ENCODE measurements at places on chromosomes 3 and 15.

- DNase-seq = no peak
Observed at GRCh38 chr15:38610748-38611147, 46.1 kb upstream of the RASGRP1 start.

DNA sequence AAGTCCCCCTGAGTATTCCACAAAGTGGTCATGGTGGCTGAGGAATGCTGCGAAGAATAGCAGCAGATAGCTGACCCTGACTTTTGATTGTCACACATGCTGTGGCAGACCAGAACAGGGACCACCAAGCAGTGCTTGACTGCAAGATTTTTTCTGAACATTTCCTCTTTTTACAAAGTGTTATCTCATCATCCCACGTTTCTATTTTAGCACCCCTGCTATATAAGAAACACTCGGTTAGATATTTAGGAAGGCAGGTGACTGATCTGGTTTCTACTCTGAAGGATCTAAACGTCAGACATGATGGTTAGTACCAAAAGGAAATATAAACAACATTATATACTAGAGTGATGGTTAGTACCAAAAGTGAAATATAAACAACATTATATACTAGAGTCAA, 9.1 kb downstream of the SLC25A26 start:
- no peak for DNase-seq

DNA sequence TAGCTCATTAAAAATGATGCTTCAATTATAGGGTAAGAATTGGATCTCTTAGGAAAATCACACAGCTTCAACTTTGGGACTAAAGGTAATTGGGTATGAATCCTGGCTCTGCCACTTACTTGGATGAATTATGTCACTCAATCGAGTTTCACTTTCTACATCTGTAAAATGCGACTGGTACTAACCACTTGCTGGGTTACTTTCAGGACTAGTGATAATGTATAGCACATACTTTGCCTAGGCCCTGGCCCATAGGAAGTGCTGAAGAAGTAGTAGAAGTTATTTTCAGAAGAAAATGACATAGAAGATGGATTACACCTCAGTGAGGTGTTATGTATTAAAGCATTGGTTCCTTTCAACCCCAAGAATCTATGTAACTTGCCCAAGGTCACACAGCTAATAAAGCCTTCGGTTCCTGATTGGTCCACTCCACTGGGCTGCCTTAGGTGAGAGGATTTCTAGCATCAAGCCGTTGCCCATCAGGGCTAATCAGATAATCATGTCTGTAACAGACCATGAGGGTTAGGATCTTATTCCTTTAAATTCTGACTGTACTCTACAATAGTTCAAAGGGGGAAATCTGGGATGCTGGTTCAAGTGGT, 29.4 kb upstream of the AP4E1 start:
- DNase-seq = no peak

DNA sequence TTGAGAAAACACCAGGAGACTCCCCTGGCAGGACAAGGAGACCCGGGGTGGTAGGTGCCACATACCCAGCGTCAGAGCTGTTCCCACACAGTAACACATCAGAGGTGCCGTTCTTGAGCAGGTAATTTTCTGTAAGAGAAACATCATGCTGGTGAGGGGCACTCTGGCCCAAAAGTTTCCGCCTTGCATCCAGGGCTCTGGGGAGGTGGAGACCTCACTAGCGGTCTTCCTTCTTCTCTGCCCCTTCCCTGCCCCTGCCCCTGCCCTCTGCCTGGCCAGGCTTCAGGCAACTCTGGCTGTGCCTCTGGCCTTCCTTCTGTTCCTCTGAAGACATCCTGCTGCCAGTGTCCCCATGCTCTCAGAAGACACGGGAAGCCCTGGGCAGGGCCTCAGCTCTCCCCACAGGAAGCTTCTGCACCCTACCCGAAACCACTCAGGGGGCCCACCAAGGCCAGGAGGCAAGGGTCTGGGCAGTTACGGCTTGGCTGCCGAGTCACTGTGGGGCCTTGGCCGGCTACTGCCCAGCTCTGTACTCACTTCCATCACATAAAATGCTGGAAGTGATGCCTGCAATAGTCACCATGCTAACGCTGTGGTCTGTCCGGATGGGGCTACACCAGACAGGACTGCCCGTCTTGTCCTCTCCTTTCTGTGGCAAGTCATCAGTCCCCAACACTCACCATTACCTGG, 41.3 kb downstream of the SCN5A start:
- no peak for DNase-seq

DNA sequence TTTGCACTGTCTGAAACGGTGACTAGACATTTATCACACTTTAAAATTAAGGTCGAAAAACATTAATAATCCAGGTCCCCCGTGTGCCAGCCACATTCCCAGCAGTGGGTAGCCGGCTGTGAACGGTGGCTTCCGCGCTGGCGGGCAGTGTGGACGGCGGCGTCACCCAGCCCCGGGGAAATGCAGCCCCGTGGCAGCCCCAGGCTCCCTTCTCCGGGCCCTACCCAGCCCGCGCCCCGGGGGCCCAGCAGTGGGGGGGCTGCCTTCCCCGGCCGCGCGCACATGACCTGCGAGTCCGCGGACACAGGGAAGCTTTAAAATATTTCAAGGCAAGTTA, 25.3 kb downstream of the GABRA5 start:
- DNase-seq = no peak

GRCh38 chr15:68630836-68631235, 52.0 kb downstream of the CORO2B start:
- DNase-seq = no peak

GRCh38 chr3:157231071-157231470, 71.1 kb upstream of the CCNL1 start:
- DNase-seq = no peak

DNA sequence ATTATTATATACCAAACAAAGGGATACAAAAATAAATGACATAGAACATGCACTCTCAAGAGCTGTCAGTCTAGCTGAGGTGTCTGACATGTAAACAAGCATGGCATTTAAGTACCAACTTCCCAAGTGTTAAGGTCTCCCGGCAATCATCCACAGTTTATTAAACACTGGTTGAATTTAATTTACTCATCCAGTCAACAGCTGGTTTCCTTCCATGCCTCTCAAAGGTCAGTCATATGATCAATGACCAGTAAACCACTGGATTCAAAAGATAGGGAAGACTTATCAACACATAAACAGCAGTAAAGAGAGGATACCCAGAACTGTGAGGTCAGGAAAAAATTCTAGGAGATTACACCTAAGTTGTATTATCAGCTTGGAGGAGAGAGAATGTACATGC, 80.4 kb downstream of the ADAM10 start:
- no peak for DNase-seq

- DNase-seq = peak; percentile 63
Observed at GRCh38 chr3:4656059-4656458, 162.9 kb downstream of the ITPR1 start.

GRCh38 chr15:51348688-51349087, 7.2 kb downstream of the GLDN start:
- no peak for DNase-seq

DNA sequence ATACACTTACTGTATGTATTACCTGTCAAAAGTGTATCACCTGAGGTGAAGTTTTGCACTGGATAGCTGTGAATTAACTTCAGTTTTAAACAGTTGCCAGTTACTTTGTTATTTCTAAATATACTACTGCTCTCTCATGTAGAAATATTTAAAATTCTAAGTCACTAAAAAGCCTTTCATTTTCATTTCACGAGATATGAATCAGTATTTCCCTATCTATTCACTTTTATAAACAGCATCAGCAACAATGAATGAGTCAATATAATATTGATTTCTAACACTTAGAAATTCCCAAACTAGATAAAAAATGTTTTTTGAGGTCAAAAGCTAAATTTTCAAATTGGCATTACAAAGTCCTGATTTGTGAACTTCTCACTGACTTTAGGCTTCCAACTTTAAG, 32.6 kb downstream of the UBE3A start:
- no peak for DNase-seq

- no peak for DNase-seq
Observed at GRCh38 chr3:143220741-143221140, 101.2 kb downstream of the CHST2 start.
